ENCODE measurements at places on chromosomes 2 and 18.

- DNase-seq = peak; percentile 13
These were observed 10.5 kb downstream of the CCDC88A start for GRCh38 chr2:55408918-55409868.

GRCh38 chr2:144990661-144991060 is 470.7 kb upstream of the ZEB2 start:
- no peak for DNase-seq

GRCh38 chr18:12035481-12035880 is 54.2 kb downstream of the IMPA2 start:
- no peak for DNase-seq

GRCh38 chr2:9336241-9336575 is 87.1 kb downstream of the ITGB1BP1 start:
- DNase-seq = no peak

GRCh38 chr18:3209859-3210569 is 9.8 kb downstream of the MYOM1 start:
- DNase-seq = peak; percentile 2

DNA sequence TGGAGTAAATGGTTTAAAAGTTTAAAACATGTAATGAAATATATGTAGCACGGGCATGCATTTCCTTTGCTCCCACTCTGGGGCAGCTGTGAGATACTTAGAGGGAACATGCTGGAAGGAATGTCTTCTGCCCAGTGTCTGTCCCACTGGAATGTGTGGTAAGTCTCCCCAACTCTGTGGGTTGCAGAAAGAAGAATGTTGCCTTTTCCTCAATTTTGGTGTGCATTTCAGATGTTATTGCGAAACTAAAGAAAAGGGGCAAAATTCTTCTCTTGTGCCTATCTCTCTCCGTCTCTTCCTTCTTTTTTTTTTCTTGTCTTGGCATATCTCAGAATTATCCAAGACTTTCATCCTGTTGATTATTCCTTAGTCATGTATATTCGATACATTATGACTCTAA is 201.1 kb downstream of the SH3RF3 start:
- DNase-seq = no peak

- no peak for DNase-seq
These were observed 116.5 kb upstream of the MCFD2 start for GRCh38 chr2:47031909-47032668.

- DNase-seq = no peak
These were observed 16.8 kb downstream of the TPGS2 start for GRCh38 chr18:36811955-36812354.

- no peak for DNase-seq
These were observed 91.3 kb upstream of the TNP1 start for GRCh38 chr2:216951171-216951570.
